ENCODE measurements at places on chromosomes 13 and 19.

DNA sequence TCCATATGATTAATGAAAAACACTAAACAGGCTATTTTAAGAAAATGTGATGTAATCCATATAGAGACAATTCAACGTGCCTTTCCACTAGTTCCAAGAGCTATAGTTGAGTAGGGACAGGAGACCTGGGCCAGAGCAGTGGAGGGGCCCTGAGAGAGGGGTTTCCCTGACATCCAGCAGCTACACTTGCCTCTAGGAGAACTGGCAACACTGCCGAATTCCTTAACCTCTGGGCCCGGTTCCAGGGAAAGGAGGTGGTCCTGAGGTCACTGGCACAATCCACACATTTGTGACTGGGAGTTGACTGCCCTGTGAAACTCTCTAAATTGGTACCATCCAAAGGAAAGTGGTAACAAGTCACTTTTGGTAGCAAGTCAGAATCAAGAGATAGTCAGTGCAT, 264.4 kb downstream of the DCLK1 start:
- no peak overlapping the region for H3K27ac ChIP-seq
- H3K4me3 ChIP-seq, result no peak overlapping the region
- no peaks in the 10 kb centered on the region for H3K27me3 ChIP-seq
- H3K4me1 ChIP-seq, result no peaks in the 10 kb centered on the region
- no peaks in the 10 kb centered on the region for H3K36me3 ChIP-seq
- no peak for DNase-seq

DNA sequence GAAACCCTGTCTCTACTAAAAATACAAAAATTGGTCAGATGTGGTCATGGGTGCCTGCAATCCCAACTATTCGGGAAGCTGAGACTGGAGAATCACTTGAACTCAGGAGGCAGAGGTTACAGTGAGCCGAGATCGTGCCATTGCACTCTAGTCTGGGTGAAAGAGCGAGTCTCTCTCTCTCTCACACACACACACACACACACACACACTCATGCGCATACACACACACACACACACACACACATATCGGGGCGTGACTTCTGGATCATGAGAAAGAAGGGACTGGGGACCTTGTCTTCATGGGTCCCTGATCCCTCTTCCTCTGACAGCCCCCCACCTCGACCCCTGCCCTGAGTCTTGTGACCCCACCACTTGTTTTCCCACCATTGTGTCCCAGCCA, 11.8 kb upstream of the SDHAF1 start:
- no peak overlapping the region for H3K4me3 ChIP-seq
- no peak for DNase-seq
- H3K27ac ChIP-seq, result no peak overlapping the region
- no peaks in the 10 kb centered on the region for H3K36me3 ChIP-seq

- no peak within 1 kb of the TSS for H3K27ac ChIP-seq
- H3K36me3 ChIP-seq, result no peaks in the 10 kb centered on the region
- no peak for DNase-seq
- no peaks in the 10 kb centered on the region for H3K27me3 ChIP-seq
- H3K4me3 ChIP-seq, result no peak within 1 kb of the TSS
Measured at GRCh38 chr19:35704218-35704617, at the start of gene ZBTB32. TSS of gene ZBTB32 (plus strand) at chr19:35704558. CDS start at chr19:35714627, 10,069 bp downstream.

DNA sequence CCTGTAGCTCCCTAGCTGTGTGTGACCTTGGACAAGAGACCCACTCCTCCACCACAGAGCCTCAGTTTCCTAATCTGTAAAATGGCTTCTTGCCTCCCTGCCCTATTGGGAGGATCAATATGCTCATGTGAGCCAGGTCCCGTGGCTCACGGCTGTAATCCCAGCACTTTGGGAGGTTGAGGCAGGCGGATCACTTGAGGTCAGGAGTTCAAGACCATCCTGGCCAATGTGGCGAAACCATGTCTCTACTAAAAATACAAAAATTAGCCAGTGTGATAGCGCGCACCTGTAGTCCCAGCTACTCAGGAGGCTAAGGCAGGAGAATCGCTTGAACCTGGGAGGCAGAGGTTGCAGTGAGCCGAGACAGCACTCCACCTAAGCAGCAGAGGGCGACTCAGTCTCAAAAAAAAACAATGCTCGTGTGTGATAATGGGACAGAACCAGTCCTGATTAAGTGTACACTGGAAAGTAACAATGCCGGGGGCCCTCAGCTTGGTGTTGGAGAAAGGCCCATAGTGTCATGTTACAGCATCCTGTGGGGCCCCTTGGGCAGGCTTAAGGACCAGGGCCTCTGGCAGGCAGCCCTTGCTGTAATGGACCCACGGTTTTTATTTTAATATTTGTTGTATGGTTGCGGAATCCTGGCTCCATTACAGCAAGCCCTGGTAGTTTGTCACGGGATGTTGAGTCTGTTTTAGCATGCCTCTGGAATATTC, 6.8 kb downstream of the RPS11 start:
- H3K4me1 ChIP-seq, result peaks cover 15% of the 10 kb centered on the region
- no peaks in the 10 kb centered on the region for H3K27me3 ChIP-seq
- no peak overlapping the region for H3K4me3 ChIP-seq
- peaks cover 20% of the 10 kb centered on the region for H3K36me3 ChIP-seq
- no peak for DNase-seq
- H3K27ac ChIP-seq, result peak overlapping the region; percentile 49

- no peak for DNase-seq
- H3K4me1 ChIP-seq, result peaks cover 36% of the 10 kb centered on the region
- peak overlapping the region; percentile 100 for H3K27ac ChIP-seq
- no peak overlapping the region for H3K4me3 ChIP-seq
- no peaks in the 10 kb centered on the region for H3K27me3 ChIP-seq
- H3K36me3 ChIP-seq, result no peaks in the 10 kb centered on the region
Measured at GRCh38 chr19:40422748-40423566, 2.8 kb downstream of the SERTAD1 start.

DNA sequence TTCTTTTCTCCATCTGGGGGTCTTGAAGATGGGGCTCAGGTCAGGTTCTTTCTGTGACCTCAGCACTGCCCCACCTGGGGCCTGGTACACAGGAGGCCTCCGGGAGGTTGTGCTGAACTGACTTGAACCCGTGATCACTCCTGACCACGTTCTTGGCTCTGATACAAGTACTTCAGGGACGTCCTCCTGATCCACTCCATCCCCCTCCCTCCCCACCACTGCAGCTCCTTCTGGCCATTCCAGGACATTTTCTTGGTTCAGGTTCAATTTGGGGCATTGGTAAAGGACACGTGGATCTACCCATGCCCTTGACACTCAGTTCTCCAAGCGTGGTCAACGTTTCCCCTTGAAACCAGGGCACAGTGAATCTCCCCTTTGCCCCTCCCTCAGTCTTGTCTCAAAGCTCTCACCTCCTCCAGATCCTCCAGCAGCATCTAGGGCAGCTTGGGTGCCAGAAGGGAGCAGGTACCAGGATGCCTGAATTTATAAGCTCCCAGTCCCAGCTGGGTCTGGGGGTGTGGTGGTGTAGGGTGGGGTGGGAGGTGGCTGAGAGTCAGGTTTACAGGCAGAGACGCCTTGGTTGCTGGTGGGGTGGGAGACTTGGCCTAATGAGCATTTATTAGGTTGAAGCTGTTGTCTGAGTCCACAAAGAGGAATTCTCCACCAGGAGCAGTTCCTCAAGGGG, at the start of gene KLK15:
KLK15 (minus strand) TSS at position 458 of the 685 bp plus-strand sequence. CDS start 2,082 bp downstream, outside the sequence.
- H3K27me3 ChIP-seq, result peaks cover 21% of the 10 kb centered on the region
- no peak for DNase-seq
- no peak within 1 kb of the TSS for H3K4me3 ChIP-seq
